ENCODE measurements at places on chromosomes 2 and 18.

- DNase-seq = no peak
Observed at GRCh38 chr18:26097563-26097962, 7.2 kb upstream of the SS18 start.

- DNase-seq = no peak
Observed at GRCh38 chr2:146623771-146624170, 1221.1 kb upstream of the ACVR2A start.

GRCh38 chr2:148885988-148886387 is 11.0 kb downstream of the KIF5C start:
- no peak for DNase-seq

- no peak for DNase-seq
Observed at GRCh38 chr2:19670303-19670702, 231.5 kb downstream of the TTC32 start.

DNA sequence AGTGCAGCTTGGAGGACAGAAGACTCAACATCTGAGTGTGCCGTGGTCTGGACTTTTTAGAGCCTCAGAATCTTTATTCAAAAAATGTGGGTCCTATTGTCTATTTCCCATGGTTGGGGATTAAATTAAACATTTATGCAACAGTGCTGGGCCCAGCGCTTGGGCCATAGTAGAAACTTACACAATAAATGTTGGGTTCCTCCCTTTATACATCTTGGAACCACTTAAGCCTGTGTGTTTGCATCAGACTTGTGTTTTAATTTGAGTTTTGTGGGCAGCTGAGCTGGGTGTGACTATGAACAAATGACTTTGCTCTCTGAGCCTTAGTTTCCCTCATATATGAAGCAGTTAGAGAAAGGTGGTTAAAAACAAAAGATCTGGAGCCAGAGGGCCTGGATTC is 56.6 kb downstream of the THNSL2 start:
- DNase-seq = no peak

DNA sequence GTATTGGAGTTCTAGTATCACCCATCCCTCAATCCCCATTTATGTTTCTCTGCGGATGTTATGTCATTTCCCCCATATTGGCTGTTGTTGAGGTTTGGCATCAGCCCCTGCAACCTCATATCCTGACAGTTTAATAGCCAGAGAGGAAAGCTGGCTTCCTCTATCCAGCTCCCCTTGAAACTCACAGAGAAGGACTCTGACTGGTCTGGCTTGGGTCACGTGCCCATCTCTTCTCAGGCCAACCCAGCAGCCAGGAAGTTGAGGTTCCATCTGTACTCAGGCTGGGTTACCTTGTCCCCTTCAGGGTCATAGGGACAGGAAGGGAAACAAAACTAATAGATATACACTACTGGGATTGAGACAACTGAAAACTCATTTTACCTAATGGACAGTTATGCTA is 148.0 kb upstream of the SLC14A2 start:
- no peak for DNase-seq

GRCh38 chr2:188527581-188527993 is 235.9 kb downstream of the GULP1 start:
- DNase-seq = no peak

DNA sequence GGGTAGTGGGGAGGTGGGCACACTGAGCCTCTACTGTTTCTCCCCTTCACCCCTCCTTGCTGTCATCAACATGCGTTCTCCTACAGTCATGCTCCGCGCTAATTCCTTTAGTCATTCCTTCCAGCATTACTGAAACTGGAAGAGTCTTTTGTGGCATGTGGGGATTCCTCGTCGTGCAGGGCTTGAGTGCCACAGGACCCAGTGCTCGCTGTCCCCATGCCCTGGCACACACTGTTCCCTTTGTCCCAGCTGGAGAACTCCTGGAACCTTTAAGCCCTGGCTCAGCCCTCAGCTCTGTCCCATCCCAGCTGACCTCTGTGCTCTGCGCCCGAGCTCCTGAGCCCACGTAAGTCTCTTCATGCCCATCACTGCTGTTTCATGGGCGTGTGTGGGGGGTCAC is 42.1 kb downstream of the ODC1 start:
- no peak for DNase-seq

GRCh38 chr2:53209679-53210458 is 557.7 kb upstream of the CHAC2 start:
- no peak for DNase-seq

DNA sequence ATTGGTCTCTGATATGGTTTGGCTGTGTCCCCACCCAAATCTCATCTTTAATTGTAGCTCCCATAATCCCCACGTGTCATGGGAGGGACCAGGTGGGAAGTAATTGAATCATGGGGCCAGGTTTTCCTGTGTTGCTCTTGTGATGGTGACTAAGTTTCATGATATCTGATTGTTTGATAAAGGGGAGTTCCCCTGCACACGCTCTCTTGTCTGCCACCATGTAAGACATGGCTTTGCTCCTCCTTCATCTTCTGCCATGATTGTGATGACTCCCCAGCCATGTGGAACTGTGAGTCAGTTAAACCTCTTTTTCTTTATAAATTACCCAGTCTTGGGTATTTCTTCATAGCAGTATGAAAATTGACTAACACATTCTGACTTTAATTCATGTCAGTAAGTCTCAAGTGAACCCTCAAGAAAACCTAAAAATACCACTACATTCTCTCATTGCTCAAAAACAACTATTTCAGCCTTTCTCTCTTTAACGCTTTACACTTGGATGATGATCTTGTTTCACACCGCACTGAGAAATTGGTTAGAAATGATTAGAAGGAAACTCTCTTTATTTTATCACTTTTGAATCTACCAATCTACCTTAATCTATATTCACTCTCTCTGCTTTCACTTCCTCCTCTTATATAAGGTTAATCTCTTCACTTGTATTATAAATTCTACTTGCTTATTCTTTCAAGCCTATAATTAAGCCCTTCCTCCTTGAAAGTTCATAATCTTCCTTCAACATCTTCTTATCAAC is 110.1 kb downstream of the GALR1 start:
- no peak for DNase-seq

GRCh38 chr2:173350383-173350782 is 4.3 kb upstream of the CDCA7 start:
- no peak for DNase-seq

- DNase-seq = no peak
Observed at GRCh38 chr2:200592406-200593075, 6.7 kb downstream of the AOX1 start.

- no peak for DNase-seq
Observed at GRCh38 chr2:12424219-12424618, 292.5 kb upstream of the TRIB2 start.

- DNase-seq = no peak
Observed at GRCh38 chr2:83602753-83603152, 856.3 kb downstream of the SUCLG1 start.

- no peak for DNase-seq
Observed at GRCh38 chr2:10909050-10909995, 2.4 kb upstream of the KCNF1 start.

- no peak for DNase-seq
Observed at GRCh38 chr2:16680304-16680703, 14.7 kb upstream of the CYRIA start.

GRCh38 chr2:218263817-218264641 is 3.2 kb downstream of the GPBAR1 start:
- DNase-seq = no peak

DNA sequence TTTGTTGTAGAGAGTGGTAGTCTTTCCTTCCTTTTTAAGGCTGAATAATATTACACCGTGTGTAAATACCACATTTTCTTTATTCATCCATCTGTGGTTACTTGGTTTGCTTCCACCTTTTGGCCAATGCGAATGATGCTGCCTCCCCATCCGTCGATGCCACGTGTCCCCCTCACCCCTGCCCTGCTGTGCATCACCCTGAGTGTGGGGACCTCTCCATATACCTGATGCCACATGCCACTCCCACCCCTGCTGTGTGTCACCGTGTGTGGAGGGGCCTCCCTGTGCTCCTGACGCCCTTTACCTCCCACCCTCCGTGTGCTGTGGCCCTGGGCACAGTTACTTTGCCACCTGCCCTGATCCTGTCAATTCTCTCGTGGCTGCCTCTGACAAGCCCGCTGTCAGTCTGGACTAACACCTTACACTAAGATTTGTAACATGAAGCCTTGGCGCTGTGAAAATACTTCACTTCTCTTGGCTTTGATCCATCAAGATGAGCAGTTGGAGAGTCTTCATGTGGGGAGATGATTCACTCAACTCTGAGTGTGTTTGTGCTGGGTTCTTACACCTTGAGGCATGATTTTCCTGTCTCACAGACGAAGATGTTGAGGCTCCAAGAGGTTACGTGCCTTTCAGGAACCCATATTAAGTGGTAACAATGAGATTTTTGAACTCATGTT is 234.0 kb downstream of the ZNF407 start:
- DNase-seq = no peak

GRCh38 chr2:205076405-205076804 is 531.1 kb downstream of the PARD3B start:
- no peak for DNase-seq

DNA sequence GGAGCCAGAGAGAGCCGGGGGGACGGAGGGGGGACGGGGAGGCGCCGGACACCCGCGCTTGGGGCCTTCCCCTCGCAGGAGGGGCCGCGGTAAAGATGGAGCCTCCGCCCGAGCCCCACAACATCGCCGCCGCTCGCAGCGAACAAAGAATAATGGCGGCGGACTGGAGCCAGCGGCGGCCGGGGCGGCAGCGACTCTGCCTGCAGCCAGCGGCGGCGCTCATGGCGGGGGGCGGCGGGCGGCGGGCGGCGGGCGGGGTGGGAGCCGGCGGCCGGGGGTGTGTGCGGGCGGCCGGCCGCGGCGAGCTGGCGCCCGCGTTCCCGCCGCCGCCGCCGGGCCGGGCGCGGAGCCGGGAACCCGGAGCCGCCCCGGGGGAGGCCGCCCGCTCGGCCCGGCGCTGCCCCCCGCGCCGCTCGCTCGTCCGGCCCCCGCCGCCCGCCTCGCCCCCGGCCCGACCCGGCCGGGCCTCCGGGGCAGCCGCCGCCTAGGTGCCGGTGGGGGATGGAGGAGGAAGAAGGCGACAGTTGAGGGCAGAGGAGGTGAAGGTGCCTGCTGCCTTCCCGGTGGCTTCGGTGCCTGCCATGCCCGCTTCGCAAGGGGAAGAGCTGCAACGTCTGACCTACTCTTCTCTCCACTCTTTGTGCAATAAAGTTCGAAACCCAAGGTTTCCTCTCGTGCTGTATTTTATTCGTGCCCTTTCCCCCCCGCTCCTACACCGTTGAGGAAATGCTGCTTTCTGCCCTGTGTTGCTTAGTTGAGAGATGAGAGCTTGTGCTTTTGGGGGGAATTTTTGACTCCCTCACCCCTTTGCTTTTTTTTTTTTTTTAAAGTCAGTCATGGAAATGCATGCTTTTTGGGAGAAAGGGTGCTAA is 634 bp downstream of the CREB1 start:
- DNase-seq = no peak

DNA sequence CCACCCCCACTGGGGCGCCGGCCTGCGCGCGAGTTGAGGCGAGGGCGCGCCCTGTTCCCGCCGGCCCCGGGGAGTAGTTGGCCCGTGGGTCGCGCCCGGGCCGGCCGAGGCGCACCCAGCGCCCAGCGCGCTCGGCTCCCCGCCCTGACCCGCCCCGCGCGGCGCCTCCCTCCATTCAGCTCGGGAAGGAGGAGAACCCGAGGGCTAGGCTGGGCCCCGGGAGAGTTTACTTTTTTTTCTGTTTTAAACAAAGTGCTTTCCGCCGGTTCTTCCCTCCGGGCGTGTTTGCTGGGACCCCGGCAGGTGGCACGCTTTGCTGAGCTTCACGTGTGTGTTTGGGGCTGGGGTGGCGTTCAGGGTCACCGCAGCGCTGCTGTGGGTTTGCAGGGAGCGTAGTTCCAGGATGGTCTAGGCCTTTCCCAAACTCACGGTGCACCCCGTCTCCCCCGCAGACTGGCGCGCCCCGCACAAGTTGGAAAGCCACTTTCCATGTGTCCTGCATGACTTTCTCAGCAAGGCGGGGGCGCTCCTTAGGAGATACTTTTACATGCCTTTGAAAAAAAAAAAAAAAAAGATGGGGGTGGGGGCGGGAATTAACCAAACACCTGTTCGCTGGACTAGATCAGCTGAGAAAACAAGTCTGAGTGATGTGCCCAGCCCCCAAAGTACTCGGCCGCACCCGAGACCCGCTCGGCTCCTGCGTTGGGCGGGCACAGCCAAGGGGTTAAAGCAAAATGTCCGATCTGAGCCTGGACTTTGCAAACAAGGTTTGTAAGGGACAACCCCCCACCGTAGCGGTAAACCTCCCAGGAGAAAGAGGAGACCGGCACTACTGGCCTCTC is 825 bp downstream of the ITGA6 start:
- no peak for DNase-seq

- no peak for DNase-seq
Observed at GRCh38 chr18:2572171-2572569, 813 bp downstream of the NDC80 start.

DNA sequence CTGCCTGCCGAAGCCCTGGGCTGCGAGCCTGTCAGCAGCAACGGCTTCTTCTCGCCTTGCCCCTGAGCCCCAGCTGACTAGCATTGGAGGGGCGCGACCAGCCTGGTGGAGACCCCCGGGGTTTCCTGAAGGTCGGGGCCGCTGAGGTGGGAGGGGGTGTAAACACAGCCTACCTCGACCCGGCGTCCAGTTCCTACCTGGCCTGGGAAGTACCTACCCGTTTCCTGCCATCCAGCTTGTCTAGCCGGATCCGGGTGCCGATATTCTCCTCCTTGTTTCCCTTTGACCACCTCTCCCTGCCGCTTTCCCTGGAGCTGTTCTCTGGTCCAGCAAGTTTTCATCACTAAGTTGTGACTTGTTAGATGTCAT is 511 bp downstream of the MOB4 start:
- DNase-seq = no peak

All from non-pigmented ciliary epithelial cell (primary cell).